ENCODE measurements at places on chromosomes 6 and 20. TPM values are rescaled to one million over a fixed set of nuclear protein-coding genes. Genes with fewer than 3 reads are reported as not detected.

DNA sequence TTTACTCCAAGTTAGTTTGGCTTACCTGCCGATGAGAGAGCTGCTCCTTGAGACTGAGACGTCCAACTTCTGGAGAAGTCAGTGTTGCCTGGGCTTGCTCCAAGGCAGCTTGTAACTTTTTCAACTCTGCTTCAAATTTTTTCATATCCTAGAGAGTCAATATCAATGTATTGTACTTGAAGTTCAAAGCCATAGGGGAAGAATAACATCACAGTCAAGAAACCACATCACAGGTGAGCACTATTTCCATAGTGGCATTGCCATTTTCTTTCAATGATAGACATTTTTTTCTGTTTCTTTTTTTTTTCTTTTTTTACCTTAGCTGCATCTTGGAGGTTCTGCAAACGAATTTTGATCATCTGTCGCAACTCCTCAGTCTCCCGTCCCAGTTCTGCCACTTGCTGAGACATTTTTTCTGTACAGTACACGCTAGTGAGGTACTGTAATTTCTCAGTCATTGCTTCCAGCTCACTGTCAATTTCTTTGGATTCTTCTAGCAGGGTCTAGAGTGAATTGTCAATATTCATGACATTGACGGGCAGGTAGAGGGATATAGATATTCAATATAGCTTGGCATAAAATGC, 326.7 kb downstream of the SYNE1 start:
- no peak for DNase-seq

The IPCEF1 gene
- 3.0 TPM for total RNA-seq

- no peak for DNase-seq
Observed at GRCh38 chr6:423055-423798, 31.7 kb downstream of the IRF4 start.

- no peak for DNase-seq
Observed at GRCh38 chr6:150276937-150277742, 91.7 kb upstream of the IYD start.

DNA sequence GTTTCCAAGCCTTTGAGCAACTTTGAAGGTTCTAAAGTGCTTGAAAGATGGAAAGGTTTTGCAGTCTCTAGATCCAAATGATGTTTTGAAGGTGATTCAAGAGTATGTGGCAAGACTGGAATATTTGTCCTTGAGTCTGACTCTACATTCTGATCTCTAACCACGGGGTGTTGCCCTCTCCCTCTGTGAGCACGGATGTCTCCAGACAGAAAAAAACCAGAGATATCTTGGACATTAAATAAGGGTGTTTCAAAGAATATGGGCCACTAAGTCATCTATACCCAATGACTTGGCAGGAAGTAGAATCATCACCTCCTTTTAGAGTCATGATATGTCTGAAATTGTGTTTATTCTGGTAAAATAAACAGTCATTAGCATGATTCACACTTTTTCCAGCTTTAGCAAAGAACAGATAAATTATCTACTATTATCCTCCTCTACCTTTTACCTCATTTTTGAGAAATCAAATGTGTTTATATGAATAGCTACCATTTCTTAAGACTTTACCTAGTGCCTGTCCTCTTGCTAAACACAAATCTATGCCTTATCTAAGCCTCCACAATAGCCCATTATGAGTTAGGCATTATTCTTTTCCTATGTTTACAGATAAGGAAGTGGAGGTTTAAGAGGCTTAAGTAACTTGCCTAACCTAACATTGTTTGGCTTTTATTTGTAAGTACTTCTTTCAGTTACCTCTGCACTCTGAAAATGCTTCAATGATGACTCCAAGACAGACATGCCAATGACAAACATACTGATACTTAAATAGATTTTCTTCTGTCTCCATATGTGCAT, 384.4 kb downstream of the BMP2 start:
- no peak for DNase-seq

The DCBLD1 gene
- total RNA-seq, result 10.6 TPM

The RTN4IP1 gene
- total RNA-seq, result 4.0 TPM

The SDHAF4 gene
- total RNA-seq, result 7.3 TPM

DNA sequence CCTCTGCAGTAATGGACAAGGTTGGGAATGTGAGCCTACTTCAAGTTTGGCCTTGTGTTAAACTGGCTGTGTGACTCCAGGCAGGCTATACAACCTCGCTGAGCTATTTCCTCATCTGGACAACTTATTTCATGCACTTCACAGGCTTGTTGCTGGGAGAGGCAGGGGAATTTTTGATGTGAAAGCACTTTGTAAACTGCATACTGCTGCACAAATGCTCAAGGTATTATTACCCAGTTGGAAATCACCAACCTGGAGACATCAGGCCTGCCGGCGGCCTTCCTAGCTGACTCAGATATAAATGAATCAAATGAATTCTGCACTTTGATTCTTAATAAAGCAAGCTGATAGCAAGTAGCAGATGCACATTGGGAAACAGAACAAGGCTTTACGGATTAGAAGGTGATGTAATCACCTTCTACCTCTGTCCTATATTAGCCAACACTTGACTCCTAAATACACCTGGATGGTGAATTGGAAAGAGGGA, 10.1 kb downstream of the JARID2 start:
- DNase-seq, result no peak

DNA sequence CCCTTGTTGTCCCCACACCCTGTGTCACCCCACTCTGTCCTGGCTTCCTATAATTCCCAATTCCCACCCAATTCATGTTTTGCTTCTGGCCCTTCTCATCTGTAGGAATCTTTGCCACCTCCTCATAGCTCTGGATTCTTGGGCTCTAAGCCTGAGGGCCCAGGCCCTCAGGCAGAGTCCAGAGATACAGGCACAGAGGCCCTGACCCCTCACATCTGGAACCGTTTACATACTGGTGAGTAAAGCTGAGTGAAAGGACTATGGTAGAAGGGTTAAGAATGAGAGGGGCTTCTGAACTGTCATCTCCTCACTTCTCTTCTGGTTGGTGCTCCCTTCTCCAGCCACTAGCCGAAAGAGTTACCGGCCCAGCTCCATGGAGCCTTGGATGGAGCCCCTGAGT, 13.6 kb downstream of the PRRC2A start:
- DNase-seq, result no peak

DNA sequence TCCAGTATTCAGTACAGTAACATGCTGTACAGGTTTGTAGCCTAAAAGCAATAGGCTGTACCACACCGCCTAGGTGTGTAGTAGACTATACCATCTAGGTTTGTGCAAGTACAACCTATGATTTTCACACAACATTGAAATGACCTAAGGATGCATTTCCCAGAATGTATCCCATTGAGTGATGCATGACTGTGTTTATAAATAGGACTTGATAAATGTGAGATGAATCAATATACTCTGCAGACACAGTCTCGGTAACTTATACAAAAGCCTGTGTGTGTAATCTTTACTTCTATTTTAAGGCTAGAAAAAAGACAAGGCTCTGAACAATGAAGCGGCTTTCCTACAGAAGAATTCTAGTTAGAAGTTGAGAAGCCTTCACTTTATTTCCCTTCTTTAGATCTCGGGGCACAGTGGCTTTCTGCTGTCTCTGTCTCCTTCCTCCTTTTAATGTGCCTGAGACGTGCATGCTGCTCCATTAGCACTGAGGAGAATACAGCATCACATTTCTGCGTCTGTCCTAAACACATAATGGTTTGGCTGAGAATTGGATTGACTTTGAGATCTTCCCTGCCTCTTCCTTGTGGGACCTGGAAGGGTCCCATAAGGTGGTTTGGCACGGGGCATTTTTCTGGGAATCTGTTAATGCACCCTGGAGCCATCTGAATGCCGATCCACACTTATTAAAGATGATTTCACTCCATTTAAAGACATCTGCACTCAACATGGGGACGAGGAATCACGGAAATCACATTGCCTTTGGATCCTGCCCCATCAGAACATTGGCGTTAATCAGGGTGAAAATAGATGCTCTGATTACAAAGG, 112.5 kb downstream of the SCML4 start:
- DNase-seq, result no peak

DNA sequence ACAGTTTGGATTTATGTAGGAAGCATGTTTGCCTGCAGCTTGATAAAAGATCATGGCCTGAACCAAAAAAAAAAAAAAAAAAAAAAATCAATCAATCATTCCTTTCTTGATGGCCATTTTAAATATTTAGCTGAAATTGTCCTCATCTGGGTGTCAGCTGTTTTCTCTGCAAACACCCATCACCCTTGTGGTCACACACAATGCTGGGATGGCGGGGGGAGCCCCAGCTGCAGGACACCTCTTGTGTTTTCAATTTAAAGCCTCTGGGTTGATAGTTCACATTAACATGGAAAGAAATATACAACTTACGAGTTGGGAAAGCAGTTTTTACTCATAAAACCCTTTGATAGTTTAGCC, 160.4 kb downstream of the ZFP64 start:
- no peak for DNase-seq

The SLC22A23 gene
- 20.4 TPM for total RNA-seq

GRCh38 chr20:52682237-52682636, 289.9 kb upstream of the TSHZ2 start:
- DNase-seq, result no peak

The FHL5 gene
- 9.6 TPM for total RNA-seq

DNA sequence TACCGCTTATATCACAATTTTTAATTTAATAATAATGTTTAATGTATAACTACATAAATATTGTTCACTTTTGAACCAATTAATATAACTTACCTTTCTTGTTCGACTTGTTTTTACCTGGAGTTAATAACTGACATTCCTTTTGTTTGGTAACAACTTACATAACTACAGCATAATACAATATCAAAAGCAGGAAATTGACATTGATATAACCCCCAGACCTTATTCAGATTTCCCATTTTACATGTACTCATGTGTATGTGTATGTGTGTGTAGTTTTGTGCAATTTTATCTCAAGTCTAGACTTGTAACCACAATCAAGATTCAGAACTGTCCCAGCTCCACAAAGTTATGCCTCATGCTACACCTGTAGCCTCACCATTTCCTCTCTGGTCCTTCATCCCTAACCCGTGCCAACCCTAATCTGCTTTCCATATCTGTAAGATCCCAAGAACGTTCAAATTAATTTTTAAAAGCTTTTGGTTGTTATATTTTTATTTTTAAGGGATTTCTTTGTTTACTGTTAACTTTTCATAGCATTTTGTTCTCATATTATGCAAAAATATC, 190.6 kb downstream of the MANEA start:
- no peak for DNase-seq

DNA sequence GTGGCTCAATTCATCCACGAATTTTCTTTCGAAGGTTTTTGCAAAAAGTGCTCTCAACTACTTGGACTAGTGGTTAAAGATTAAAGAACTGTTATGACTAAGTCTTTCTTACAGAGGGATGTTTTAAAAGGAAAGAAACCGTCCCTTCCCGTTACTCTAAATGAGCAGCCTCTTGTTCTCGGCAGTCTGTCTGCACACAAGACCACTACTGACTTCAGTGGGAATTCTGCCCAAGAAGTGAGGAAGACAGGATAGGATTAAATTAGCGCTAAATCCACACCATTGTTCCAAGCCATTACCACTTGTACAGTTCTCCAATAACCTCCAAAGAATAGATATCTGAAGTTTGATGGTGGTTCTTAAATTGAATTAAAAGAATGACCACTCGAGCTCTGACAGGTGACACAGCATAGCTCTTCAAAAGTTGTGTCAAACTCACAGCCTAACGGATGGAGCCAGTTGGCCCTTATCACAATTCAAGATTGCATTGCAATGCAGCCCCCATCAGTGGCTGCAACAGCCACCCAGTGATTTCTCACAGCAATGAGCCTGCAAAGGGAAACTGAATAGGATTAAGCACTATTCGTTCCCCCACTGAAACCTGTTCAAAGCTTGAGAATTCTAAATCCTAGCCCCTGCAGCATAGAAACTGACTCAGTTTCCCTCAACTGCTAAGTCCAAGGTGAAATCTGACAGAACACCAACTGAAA, 1.8 kb downstream of the EPB41L2 start:
- DNase-seq, result no peak

DNA sequence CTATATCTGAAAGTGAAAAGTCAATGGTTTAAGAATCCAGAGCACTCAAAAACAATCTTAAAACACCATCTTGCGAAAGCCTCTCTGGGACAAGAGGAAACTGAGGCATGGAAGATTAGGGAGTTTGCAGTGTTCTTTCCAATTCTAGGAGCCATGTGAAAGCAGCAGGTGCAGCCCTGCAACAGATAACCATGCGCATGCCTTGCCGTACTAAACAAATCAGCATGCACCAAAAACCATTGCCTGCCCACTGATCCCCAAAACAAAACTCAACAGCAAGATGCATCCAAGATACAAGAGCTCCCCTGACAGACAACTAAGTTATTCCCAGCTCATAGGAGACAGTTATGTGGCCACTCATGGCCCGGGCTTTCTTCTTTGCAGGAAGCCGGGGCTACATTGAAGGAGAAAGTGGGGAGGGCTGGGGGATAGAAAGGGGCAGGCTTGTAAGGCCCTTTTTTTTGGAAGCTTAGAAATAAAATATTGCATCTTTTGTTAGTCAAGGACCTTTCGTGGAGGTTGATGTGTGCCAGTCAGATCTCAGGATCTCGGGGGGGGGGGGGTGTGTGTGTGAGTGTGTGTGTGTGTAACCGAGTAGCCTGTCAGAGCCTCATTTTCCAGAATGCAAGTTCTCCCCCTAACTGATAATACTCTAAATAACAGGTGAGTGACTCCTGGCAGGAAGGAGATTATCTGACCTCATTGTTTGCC, 178.4 kb downstream of the MBOAT1 start:
- no peak for DNase-seq

GRCh38 chr6:54910921-54911320, 64.3 kb downstream of the FAM83B start:
- DNase-seq, result no peak

The BCAS1 gene
- total RNA-seq, result 2.1 TPM

The WFDC12 gene
- not detected for total RNA-seq

DNA sequence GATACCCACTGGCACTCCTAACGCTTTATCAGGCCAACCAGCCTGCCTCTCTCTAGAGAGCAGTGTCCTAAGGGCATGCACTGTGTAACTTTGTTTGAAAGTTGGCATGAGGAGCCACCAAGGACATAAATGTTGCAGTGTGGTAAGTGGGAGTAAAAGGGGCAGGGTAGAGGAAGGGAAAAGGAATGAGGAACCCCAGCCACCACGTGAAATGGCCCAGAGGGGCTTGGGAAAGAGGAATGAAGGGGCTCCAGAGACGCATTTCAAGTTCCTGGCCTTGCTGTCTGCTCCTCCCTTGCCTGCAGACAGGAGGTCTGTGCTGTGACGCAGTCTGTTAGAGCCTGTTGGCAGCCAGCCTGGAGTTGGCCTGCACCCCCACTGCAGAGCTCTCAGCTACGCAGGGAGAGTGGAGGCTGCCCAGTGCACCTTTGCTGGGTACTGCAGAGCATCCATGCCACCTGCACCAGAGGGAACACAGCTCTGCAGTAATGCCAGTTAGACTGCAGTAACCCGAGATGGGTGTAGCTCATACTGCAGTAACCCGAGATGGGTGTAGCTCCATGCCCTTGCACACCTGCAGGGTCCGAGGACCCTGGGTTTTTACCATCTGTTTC, 86.8 kb upstream of the SNAP25 start:
- peak; percentile 51 for DNase-seq

- no peak for DNase-seq
Observed at GRCh38 chr20:57106030-57106682, 160.3 kb downstream of the BMP7 start.

DNA sequence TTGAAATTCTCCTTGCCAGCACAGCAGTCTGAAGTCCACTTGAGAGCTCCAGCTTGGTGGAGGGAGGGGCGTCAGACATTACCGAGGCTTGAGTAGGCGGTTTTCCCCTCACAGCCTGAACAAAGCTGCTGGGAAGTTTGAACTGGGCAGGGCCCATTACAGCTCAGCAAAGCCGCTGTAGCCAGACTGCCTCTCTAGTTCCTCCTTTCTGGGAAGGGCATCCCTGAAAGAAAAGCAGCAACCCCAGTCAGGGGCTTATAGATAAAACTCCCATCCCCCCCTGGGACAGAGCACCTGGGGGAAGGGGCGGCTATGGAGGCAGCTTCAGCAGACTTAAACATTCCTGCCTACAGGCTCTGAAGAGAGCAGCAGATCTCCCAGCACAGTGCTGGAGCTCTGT, 325.3 kb downstream of the GJA1 start:
- DNase-seq, result no peak

Measured in body of pancreas (tissue), 4 donors.